ENCODE measurements at places on chromosomes 16 and 17.

DNA sequence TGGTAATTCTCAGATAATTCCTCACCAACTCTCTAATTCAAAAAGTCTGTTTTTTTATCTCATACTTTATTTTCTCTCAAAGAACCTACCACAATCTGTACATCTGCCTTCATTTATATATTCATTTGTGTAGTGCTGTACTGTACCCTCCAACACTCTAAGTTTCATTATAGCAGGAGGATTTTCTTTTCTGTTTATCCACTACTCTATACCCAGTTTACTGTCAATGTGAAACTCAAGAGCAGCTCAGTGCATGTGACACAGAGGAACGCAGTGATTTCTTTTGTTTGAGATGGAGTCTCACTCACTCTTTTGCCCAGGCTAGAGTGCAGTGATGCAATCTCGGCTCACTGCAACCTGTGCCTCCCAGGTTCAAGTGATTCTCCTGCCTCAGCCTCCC lies 117.8 kb downstream of the ADAMTS18 start:
- no peak for DNase-seq

DNA sequence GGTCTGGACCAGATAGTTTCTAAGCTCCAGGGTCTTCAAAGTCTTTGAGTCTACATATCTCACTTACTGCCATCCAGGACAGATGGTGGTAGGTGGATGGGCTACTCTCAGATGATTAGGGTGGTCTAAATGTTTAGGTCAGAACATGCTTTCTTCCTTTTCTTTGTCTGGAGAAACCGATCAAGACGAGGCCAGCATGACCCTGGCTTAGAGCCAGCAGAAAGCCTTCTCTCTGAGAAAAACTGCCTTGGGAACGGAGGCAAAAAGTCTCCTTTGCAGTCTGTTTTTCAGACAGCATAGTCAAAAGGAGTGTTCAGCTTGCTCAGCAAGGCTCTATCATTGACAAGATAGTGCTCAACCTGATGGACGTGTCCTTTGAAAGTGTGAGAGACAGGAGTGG lies 48.8 kb downstream of the SPACA3 start:
- no peak for DNase-seq

GRCh38 chr17:51746421-51746820 lies 412.1 kb downstream of the CA10 start:
- peak; percentile 43 for DNase-seq

- DNase-seq = no peak
These were observed 9.6 kb upstream of the GP2 start for GRCh38 chr16:20336955-20337354.

- no peak for DNase-seq
These were observed 10.1 kb downstream of the LITAF start for GRCh38 chr16:11576427-11577289.

GRCh38 chr17:17987187-17987896 lies 14.7 kb downstream of the DRC3 start:
- DNase-seq = no peak

- peak; percentile 64 for DNase-seq
These were observed 4.4 kb downstream of the SCPEP1 start for GRCh38 chr17:56982312-56982711.

- DNase-seq = no peak
These were observed 97.9 kb downstream of the FOXL1 start for GRCh38 chr16:86676254-86676670.

DNA sequence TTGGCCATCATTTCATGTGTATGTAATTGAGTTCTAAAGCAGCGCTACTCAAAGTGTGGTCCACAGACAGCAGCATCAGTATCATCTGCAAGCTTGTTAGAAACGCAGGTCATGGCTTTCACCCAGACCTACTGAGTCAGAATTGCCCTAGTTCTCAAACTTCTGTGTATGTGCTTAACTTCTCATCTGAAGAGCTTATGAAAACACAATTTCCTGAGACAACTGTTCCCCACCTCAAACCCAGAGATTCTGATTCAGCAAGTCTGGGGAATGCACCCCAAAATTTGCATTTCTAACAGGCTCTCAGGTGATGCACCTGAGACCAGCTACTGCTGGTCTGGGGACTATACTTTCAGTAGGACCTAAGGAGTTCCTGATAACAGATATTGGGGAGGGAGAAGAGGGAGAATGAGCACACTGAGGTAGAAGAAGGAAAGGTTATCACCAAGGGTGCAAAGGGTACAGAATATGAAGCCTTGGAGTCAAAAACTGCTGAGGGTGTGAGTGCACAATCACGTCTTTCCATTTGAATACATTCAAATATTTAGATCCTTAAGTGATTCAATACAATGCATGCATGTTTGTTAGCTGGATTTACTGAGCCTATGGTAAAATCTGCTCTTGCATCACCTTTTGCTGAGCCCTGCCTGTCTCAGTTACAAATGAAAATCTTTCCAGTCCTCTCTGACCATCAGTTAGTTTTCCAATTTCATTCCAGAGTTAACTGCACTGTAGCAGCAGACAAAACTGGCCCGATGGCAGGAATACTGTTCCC lies 29.2 kb upstream of the SKAP1 start:
- no peak for DNase-seq

DNA sequence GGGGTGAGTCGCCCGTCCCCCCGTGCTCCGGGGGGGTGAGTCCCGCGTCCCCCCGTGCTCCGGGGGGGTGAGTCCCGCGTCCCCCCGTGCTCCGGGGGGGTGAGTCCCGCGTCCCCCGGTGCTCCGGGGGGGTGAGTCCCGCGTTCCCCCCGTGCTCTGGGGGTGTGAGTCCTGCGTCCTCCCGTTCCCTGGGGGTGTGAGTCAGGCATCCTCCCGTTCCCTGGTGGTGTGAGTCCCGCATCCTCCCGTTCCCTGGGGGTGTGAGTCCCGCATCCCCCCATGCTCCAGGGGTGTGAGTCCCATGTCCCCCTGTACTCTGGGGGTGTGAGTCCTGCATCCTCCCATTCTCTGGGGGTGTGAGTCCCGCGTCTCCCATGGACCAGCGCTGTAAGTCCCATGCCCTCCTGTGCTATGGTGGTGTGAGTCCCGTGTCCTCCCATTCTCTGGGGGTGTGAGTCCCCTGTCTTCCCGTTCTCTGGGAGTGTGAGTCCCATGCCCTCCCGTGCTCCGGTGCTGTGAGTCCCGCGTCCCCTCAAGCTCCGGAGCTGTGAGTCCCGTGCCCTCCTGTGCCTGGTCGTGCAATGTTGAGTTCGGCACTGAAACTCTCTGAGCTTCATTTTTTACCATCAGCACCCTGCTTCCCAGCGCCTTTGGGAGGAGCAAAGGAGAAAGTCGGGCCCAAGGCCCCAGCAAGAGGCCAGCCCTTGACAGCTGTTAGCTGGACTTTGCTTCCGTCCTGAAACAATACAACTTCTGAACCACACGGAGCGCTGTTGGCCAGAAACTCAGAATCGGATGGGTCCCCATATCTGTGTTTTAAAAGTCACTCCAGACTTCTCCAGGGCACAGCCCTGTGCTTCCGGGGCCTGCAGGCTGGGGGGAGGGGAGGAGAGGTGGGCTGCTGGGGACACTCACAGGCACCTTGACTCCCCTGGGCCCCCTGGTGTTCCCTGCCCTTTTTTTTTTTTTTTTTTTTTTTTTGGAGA lies 11.5 kb upstream of the ZC3H18 start:
- peak; percentile 17 for DNase-seq

DNA sequence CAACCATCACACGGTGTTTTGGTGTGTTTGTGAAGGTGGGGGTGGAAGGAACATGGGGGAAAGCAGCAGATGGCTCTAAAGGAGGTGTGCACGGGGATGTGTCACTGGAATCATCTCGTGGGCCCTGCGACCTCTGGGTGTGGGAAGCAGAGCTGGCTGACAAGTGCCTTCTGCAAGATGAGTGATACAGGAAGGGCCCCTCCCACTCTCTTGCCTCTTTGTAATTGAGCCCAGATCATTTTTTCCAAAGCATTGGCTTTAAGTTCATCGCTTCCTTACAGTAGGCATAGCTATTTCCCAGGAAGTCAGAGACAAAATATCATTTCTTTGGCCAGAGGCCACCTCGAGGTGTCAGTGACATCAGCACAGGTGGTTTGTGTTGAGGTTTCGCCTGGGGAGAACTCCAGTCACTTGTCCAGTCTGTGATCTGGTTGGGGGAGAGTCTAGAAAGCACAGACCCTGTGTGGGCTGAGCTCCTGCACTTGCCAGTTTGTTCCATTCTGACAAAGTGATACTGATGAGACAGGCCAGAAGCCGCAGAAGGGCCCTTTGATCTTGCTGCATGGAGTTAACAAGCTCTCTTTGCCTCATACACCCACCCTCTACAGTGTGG lies 20.6 kb upstream of the SNTB2 start:
- no peak for DNase-seq

- peak; percentile 42 for DNase-seq
These were observed 6.5 kb downstream of the ADCY7 start for GRCh38 chr16:50272687-50273381.

GRCh38 chr16:11390573-11391495 lies 45.6 kb downstream of the RMI2 start:
- DNase-seq = no peak

DNA sequence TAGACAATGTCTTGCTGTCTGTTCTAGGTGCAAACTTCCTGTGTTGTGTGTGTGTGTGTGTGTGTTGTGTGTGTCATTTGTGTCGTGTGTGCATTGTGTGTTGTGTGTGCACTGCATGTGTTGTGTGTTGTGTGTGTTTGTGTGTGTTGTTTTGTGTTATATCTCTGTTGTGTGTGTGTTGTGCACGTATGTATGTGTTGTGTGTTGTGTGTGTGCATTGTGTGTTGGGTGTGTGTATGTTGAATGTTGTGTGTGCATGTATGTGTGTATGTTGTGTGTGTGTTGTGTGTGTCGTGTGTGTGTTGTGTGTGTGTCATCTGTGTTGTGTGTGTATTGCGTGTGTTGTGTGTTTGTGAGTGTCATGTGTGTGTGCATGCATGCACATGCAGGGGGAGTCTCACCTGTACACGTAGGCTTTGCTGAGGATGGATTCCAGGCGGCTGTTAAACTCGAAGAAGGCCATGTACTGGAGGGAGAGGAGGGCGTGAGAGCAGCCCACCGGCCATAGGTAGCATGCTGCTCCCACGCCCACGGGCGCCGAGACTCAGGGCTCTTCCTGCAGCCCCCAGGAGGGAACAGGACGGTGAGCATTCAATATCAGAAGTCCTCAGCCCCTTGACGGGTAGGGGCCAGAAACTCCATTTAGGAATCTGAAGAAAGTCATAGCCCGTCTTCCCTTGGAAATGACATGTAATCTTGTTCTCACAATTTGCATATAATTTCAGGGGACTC lies 58.2 kb downstream of the CNGB1 start:
- DNase-seq = no peak

DNA sequence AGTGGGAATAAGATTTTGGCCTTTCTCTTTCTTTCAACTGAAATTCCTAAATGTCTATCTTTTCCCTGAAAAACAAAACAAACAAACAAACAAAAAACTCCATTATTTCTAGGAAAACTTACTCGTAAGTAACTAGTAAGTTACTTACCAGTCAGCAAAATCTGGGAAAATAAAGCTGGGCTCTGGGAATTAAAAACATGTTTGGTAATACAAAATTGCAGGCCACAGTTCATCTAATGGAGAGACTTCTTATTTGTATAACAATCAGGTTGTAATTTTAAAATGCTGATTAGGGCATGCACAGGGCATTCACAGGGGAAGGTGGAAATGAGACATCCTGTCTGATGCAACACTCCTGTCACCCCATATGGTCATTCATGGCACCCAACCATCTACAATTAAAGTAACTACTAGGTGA lies 3.8 kb upstream of the WIPI1 start:
- no peak for DNase-seq
